SK-N-SH (cell line): ENCODE measurements at places on chromosomes 2 and 18.

GRCh38 chr2:54529935-54530334 is 73.8 kb downstream of the SPTBN1 start:
- DNase-seq, result no peak

- DNase-seq, result no peak
Observed at GRCh38 chr2:128710242-128710641, 391.6 kb upstream of the HS6ST1 start.

DNA sequence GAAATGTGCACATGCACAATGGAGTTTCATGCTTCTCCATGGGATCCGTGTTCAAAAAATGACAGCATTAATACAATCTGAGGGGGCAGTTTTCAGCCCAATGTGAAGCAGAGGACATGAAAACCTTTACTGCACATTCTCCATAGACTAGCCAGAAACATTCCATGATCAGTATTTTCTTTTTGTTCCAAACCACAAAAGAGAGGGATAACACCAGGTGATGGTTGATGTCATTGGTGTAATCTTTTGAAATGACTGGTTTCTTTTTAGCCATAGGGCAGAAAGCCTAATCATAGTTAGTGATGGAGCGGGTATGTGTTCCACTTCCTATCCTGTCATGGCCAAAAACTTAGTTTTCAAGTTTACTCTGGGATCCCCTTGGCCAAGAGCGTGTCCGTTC is 1.8 kb upstream of the KYNU start:
- DNase-seq, result no peak

GRCh38 chr2:133157141-133157540 is 411.1 kb downstream of the NCKAP5 start:
- DNase-seq, result no peak

GRCh38 chr2:240456447-240457222 is 21.2 kb downstream of the GPC1 start:
- DNase-seq, result no peak

DNA sequence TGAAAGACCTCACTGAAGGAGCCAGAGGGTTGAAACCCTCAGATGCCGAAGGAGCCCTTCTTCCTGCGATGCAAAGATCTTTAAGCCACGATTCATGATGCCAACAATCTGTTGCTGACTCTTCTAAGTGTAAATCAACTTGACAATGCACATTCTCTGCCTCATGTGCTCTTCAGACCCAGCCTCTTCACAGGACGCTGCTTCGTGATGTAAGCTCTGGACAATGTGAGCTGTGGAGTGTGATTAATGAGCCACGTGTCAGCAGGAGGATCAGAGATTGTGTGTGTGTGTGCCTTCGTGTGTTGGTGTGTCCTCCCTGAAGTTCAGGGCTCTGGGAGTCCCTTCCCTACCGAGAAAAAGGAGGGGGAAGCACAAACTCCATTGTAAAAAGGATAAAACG is 26.5 kb upstream of the TWIST2 start:
- DNase-seq, result no peak

DNA sequence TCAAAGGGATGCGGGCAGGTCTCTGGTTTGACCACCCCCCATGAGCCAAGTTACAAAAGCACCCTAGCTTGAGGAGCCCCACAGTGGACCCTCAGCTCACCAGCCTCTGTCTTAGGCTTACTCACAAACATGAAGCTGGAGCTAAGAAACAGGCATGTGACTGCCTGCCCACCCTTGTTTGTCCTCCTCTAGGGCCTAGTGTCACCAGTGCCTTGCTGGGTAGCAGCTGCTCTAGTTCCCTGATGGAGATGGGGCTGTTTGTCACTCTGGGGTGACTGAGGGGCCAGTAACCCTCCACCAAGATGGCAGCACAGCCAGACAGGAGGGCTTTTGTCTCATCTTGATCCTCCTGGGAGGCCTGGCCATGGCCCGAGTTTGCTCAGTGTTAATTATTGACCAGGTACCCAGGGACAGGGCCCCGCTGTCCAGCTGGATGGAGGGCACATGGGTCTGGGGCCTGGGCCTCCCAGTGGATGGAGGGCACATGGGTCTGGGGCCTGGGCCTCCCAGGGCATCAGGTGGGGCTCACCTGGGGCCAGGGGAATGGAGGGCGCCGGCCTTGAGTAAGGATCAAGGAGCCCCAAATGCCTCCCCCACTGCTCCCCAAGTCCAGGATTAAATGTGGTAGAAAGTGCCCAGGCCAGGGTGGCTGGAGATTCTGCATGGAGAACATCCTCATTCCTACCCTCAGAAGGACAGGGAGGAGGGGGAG is 185.9 kb upstream of the HAAO start:
- DNase-seq, result peak; percentile 8
